ENCODE measurements at places on chromosomes 6 and 20.

- DNase-seq = no peak
Observed at GRCh38 chr6:35717449-35718374, 19.1 kb upstream of the ARMC12 start.

DNA sequence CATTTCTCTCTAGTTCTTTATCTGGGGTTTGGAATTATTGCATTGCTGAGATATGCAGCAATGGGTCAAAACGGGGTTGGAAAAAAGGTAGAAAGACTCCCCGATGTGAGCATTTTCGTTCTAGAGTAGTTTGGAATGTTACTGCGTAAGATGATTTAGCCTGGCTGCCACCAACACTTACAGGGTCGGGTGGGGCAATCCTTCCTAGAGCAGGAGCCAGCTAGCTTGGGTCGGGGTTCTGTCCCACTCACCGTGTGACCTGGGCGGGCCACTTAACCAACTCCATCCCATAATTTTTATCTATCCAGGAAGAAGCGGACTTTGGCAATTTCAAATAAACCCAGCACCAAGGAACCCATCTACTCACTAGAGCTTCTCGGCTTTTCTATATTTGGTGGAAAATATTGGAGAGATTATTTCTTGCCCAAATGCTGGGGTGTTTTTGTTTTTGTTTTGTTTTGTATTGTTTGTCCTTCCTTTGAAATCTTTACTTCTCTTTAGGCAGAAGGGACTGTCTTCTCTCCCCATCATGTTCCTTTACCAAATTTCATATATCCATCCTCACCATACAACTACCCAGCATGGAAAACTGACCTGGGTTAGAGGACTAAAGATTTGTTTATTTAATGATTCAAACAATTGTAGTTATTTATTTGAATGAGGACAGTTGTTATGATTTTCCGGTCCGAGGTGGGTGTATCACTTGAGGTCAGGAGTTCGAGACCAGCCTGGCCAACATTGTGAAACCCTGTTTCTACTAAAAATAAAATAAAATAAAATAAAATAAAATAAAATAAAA is 72.4 kb downstream of the GPX5 start:
- DNase-seq = no peak

DNA sequence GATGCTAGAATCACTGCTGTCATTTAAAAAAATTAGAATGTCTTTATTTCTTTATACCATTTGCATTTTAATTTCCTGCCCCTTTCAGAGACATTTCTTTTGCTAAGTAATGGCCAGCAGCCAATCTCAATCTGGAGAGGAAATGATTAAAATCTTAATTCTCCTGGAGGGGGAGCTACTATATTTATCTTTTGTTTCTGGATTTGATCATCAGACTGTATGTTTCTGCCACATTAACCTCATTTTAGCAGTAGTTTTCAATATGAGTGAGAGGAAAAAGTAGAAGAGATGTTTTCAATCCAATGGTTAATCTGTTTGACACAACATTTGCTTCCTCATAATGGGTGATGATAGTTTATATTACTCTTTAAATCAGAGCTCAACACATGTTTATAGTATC is 138.0 kb downstream of the FUT9 start:
- DNase-seq = no peak

GRCh38 chr6:90976341-90976740 is 389.5 kb upstream of the MAP3K7 start:
- DNase-seq = no peak

DNA sequence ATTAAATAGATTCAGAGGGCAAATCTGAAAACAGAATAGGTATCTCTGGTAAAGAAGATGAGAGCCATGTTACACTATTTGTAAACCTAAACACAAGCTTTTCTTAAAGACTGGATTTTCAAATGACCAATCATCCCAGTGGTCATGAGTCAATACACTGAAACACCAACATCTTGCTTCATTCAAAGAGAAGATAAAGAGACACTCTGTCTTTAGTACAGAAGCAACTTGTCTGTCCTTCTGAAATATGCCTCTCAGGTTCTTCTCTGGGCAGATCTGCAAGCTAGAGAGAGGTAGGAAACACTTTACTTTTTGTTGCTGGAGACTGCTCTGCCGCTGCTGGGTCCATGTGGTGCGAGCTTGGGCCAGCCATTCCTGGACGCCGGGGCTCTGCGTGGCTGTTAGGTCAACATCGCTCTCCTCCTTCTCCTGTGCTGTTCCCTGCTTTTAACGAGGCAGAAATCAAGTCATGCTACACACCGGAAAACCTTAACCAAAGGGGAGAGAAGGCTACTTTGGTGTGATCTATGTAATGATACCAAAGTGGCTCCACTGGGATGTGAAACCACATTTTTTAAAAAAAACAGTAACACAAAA is 368.2 kb downstream of the SYNE1 start:
- no peak for DNase-seq

DNA sequence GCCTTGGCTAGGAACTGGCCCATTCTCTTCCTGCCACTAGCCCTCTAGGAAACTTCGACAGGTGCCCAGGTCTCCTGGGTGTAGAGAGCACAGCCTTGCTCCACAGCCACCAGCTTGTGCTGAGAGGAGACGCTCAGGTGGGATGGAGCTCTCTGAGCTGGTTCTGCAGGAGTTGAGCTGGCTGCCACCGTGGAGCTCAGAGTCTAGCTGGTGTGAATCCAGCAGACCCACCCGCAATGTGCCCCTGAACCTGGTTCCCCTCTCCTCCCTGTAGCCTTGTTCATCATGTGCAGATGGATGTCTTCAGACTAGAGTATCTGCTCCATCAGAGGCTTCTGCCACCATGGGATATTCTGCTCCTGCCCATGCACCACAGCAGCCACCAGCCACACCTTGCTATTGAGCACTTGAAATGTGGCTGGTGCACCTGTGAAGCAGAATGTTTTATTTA is 222.5 kb downstream of the SYNDIG1 start:
- no peak for DNase-seq

GRCh38 chr6:143397227-143398222 is 53.0 kb downstream of the ADAT2 start:
- no peak for DNase-seq

DNA sequence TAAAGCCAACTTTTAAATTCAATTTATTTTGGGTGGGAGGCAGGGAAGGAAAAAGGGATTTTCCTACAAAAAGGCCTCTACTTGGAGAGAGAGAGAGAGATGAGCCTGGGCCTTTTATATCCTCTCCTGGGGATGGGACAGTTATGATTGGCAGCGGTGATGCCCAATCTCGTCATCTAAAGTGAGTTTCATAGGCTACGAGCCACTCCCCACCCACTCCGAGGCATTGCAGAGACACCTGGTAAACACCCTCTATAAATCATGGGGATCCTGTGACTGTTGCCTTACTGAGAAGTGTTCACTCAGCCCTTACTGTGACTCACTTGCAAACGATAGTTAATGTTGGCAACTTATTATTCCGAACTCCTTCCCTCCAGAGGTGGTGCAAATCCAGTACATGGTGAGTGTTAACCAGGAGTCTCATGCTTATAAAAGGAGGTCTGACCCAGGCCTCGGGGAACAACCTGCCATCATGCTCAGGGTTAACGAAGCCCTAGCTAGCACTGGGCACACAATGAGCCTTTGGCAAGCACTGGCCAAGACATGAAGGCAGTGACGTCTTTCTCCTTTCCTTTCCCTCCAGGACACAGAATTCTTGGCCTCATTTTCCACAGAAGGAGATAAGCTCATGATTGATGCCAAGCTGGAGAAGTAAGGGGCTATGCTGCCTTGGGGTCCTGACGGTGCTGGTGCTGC is 20.5 kb downstream of the BPIFB4 start:
- no peak for DNase-seq

- DNase-seq = no peak
Observed at GRCh38 chr6:53707108-53707897, 41.7 kb upstream of the KLHL31 start.

- no peak for DNase-seq
Observed at GRCh38 chr6:33963136-33963750, 159.4 kb upstream of the MLN start.

- no peak for DNase-seq
Observed at GRCh38 chr6:29647927-29648642, 8.8 kb upstream of the MOG start.

- no peak for DNase-seq
Observed at GRCh38 chr6:53945765-53946407, 151.1 kb downstream of the LRRC1 start.

DNA sequence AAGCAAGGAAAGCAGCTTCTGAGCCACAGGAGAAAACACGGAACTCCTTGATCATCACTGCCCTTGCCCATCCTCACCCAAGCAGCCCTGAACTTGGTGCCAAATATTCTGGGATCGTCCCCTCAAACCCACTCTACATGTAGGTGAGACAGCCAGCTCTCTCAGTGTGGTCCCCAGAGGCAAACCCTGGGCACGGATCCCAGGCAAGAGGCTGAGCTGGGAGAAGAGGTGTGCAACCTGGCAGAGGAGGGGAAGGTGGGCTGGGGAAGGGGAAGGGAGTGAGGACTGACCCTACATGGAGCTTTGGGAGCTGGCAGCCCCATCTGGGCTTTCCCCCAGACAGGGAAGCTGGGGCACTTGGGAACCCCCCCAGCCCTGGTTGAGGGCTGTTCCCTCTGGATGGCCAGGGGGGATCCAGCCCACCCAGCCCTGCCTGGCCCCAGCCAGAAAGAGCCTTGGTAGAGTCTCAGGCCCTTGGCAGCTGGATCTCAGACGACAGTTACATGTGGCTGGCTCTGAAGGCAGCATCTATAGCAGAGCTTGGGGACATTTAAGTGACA is 186.2 kb upstream of the CST7 start:
- no peak for DNase-seq

- no peak for DNase-seq
Observed at GRCh38 chr6:51960419-51960818, 127.0 kb downstream of the PKHD1 start.

DNA sequence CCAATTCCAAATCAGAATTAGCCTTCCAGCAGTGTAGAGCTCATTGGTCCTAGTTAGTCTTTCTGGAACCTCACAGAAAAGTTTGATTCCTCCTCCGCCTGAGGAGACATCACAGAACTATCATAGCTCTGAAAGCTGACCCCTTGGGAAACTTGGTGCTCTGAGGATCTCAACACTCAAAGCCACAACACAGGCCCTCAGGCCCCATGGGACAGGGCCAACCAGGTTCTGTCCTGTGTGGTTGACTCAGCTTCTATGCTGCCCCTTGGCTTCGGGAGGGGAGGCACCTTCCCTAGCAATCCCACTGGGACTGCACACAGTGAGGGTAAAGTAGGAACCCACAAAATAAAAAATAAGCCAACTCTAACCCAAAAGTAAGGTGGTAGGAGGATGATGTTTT is 237.5 kb upstream of the ECI2 start:
- DNase-seq = no peak

DNA sequence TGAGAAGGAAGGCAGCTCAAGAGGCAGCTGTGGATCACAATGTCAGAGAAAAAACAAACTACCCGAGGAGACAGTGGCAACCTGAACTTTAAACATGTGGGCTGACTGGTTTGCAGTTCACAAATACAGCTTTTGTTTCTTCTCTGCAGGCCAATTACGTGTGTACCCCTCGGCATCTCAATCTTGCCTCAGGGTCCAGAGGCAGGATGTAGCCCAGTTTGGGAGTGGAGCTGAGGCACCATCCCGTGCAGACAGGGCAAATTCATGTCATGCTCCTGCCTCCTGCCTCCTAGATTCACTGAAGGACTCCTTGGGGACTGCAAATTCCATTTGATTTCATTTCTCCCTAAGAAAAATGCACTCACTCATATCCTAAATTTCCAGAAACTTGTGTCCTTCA is 94.2 kb upstream of the KCNK16 start:
- DNase-seq = no peak

DNA sequence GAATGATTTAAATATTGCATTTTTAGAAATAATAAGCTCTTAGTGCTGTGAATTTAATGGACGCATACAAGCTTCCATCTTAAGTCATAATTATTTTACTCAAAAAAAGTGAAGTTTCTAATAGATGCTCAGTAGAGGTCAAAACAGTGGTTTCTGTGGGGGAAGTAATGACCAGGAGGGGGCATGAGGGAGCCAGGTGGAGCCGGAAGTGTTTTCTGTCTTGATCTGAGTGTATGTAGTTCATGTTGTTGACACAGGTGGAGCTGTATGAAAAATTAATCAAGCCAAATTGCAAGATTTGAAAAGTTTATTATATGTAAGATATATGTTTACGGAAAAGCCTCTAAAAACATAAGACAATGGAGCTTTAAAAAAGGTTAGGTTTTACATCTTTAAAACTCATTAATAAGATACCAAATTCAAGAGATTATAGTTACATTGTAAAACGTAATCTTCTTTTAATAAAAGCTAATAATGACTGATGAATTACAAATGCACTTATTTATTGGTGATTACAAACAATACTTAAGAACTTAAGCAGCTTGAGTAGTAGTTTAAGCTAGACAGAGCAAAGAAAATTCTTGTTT is 68.0 kb downstream of the PLAGL1 start:
- DNase-seq = peak; percentile 11

- DNase-seq = no peak
Observed at GRCh38 chr20:58150772-58151171, 77.7 kb downstream of the ANKRD60 start.

- peak; percentile 12 for DNase-seq
Observed at GRCh38 chr20:53623454-53624211, 30.0 kb upstream of the ZNF217 start.

- DNase-seq = no peak
Observed at GRCh38 chr6:82617648-82618047, 254.0 kb downstream of the TPBG start.

DNA sequence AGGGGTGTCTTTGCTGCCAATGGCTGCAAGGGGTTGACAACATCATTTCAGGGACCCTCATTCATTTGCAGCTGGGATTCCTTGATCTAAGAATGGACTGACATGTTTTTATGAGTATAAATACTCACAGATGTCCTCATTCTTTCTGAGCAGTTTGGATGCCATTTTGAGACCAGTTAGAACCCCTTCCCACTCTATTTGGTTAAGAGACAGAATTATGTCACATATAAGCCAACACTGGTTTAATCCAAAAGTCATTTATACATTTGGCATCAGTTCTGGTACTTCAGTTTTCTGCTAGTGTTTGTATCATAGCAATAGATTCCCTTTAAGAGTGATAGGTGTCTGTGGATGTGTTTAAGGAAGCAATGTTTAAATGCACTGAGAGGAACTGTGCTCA is 248.8 kb downstream of the SAMD5 start:
- no peak for DNase-seq

GRCh38 chr6:10580570-10580969 is 59.4 kb downstream of the GCNT2 start:
- DNase-seq = no peak

DNA sequence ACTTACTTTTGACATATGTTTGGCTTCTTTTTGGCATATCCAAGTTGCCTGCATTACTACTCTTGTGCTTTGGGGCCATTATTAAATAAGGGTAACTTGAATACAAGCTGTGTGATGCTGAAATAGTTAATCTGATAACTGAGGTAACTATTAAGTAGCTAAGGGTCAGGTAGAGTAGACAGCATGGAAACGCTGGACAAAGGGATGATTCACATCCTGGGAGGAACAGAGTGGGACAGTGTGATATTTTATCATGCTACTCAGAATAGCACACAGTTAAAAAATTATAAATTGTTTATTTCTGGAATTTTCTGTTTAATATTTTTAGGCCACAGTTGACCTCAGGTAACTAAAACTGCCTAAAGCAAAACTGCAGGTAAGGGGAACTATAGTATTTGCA is 483.9 kb downstream of the RFPL4B start:
- DNase-seq = no peak
